CD4-positive, alpha-beta T cell treated with Interleukin-4 for 1 hour (primary cell): ENCODE measurements at places on chromosomes 7 and 10.

- no peak for DNase-seq
Observed at GRCh38 chr10:129774082-129774735, 189.9 kb downstream of the EBF3 start.

- no peak for DNase-seq
Observed at GRCh38 chr10:89238956-89239644, 12.5 kb downstream of the LIPA start.

DNA sequence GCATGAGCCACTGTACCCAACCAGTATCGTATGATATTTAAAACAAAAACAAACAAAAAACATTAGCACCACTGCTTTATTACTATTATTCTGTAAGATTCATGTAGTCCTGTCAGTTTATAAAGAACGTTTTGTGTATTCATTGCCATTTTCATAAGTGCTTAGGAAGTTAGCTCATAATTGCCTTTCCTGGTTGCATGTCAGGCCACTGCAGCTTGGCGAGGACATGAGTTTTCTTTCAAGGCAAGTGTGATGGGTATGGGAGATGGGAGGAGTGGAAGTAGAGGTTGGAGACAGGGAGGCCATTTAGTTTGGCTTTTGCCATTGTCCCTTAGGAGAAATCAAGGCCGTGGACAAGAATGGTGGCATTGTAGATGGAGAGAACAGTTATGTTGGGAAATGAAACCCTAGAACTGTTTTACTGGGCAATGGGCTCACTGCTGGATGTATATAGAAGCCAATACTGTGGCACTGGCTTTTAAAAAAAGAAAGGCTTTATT is 48.9 kb downstream of the TYW1 start:
- DNase-seq = no peak

GRCh38 chr7:27143950-27144780 is 684 bp upstream of the HOXA5 start:
- DNase-seq = no peak

- DNase-seq = no peak
Observed at GRCh38 chr7:11935905-11936304, 103.9 kb upstream of the THSD7A start.

GRCh38 chr7:30683816-30684215 is 1.6 kb upstream of the CRHR2 start:
- DNase-seq = no peak

DNA sequence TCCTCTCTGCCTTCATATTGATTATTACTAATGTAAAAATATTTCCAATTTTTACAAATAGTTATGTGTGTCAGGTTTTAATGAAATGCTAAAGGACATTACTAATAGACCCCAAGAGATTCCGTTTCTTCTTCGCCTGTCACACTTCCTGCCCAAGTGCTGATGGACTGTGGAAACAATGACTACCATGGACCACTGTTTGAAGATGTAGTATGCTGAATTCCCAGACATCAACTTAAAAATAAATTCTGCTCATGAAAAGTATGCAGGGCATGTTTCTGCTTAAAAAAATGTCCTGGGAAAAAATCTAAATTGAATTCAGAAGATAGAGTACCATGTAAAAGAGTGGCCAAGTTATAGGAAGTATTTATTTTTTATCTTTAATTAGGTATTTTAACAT is 52.1 kb downstream of the ST7 start:
- DNase-seq = no peak

GRCh38 chr10:118585794-118586193 is 9.7 kb downstream of the PRLHR start:
- DNase-seq = no peak

- DNase-seq = no peak
Observed at GRCh38 chr7:74262639-74263398, 8.6 kb upstream of the RFC2 start.

GRCh38 chr7:13197501-13197900 is 510.1 kb downstream of the ARL4A start:
- no peak for DNase-seq

GRCh38 chr7:132441935-132442334 is 134.3 kb downstream of the PLXNA4 start:
- no peak for DNase-seq

- DNase-seq = no peak
Observed at GRCh38 chr7:98509836-98510235, 107.2 kb upstream of the NPTX2 start.

- no peak for DNase-seq
Observed at GRCh38 chr7:155700847-155701246, 56.4 kb downstream of the RBM33 start.

DNA sequence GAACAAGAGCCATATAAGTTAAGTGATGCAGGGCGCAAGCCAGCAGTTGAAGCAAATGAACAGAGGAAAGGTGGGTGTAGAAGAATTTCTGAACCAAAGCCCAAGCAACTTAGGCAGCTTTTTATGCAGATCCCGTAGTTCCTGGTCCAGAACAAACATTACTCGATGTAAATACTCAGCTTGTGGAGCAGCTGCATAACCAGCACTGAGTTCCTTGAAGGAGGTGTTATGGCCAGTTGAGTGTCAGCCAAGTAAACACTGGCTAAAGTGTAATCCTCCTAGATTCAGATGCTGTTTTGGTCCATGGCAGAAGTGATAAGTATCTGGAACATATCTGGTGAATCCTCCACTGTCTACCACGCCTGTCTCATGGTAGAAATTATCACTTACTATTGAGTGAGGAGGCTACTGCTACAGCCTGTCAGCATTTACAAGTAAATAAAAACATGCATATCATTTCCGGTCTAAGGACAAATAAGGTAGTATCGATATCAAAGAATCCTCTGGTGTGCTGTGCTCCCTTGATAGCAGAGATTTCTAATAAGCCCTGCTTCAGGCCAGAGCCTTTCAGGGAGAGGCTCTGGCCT is 213.9 kb downstream of the DYNC1I1 start:
- DNase-seq = no peak

GRCh38 chr7:129037585-129037984 is 17.3 kb downstream of the TNPO3 start:
- DNase-seq = no peak

DNA sequence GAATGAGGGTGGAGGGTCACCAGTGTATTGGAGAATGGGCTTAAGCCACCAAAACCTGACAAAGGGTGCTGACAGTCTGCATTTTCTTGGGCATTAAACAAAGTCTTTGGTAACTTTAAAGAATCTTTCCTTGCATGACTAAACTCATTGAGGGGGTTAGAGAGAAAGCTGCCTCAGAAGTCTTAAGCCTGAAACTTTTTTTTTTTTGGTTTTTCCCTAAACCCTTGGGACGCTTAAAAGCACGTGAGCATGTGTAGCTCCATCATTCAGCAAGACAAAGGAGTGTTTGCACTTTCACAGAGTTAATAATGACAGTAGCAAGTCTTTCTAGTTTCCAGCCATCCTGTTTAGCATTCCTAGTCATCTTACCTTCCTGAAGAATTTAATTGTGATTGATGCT is 110.7 kb downstream of the LRMDA start:
- DNase-seq = no peak

- DNase-seq = no peak
Observed at GRCh38 chr10:104202231-104202630, 29.9 kb downstream of the CFAP43 start.

DNA sequence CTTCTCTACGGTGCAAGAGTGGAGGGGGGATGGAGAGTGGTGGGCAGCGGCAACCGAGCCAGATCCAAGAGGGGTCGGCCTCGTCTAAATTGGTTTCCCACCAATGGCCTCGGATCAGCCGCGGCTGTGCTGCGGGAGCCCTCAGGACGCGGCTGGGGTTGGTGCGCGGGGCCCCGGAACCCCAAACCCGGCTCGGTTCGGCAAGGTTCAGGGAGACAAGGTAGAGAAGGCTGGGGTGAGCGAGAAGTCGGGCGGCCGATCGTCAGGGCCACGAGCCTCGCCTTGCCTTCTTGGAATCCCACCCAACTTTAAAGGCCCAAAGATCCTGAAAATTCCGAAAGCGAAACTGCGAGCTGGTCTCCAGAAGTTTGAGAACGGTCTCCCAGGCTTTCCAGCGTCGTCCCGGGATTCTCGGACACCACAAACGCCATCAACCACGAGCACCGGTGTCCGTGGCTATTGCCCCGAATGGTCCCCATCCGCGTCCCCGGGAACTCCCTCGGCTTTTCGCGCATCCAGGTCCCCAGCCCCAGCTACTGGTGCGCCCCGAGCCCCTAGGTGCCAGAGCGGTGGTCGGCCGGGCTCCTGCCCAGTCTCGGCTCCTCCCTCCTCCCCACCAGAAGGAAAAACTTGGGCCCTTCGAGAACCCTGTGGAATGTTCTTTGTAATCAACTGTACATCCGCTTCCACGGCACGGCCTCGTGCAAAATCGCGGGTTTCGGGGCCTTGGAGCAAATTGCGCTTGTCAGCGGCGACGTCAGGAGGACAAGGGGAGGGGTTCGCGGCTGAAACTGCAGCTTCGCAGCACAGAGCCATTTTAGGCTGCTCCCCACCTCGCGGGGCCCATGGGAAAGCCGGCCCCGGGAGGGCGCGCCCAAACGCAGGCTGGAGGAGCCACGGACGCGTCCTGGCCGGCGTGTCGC is 3.2 kb downstream of the SFMBT2 start:
- peak; percentile 61 for DNase-seq

DNA sequence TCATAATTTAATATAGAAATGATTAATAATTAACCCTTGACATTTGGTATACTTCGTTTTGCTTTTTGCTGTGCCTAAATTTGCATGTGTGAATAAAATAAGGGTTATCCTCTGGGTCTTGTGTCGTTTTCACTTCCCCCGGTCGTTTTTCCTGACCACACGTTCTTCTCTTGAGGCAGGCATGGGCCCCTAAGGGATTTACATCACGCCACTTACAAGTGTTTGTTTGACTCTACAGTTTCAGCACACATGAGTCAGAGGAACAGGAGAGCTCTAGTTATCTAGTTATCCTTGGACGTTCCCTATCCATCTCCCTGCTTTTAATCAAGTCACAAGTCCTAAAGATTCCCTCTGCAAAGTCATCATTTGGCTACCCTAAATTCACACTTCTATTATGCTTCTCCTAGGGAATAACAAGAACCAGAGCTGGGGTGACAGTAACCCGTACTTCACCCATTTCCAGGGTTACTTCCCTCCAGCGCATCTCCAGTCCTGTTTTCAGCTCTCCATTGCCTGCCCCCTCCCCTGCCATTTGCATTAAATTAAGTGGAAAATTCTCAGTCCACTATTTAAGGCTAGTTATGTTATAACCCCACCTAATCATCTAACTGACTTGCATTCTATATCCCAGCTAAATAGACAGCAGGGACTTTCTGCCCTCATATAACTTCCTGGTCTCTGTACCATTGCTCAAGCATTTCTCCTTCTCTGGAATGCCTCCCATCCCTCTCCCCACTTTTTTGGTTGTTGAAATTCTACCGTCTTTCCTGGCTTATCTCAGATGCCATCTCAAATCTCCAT is 206.9 kb downstream of the PTEN start:
- no peak for DNase-seq

- DNase-seq = no peak
Observed at GRCh38 chr7:81420526-81421226, 349.2 kb downstream of the HGF start.

- no peak for DNase-seq
Observed at GRCh38 chr10:3427950-3428354, 255.4 kb upstream of the PITRM1 start.

GRCh38 chr7:37198041-37198905 is 250.4 kb downstream of the ELMO1 start:
- DNase-seq = no peak

- no peak for DNase-seq
Observed at GRCh38 chr7:134730411-134730829, 49.0 kb upstream of the CALD1 start.

GRCh38 chr10:94358480-94358879 is 4.3 kb downstream of the NOC3L start:
- DNase-seq = no peak
